ENCODE measurements at places on chromosomes 12 and 14.

DNA sequence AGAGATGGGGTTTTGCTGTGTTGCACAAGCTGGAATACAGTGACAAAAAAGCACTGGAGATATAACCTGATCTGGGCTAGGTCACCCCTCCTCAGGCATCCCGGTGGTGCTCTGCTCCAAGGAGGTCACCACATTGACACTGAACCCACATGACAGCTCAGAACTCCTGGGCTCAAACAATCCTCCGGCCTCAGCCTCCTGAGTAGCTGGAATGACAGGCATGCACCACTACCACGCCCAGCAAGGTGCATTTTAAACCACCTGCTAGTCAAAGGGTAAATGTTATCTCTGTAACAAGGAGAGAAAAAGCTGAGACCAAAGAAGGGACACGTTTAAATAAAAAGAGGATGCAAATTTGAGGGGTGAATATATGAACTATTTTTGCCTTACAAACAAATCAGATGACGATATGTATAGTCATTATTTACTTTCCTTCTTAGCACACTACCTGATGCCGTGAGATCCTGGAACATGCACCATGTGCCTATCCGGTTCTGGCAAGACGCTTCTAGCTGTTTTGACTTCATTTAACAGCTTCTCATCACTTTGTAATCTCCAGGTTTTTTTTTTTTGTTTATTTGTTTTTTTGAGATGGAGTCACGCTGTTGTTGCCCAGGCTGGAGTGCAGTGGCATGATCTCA is 135.1 kb downstream of the PPM1H start:
- DNase-seq, result no peak

- DNase-seq, result no peak
Observed at GRCh38 chr14:50109342-50109741, 7.0 kb downstream of the VCPKMT start.

DNA sequence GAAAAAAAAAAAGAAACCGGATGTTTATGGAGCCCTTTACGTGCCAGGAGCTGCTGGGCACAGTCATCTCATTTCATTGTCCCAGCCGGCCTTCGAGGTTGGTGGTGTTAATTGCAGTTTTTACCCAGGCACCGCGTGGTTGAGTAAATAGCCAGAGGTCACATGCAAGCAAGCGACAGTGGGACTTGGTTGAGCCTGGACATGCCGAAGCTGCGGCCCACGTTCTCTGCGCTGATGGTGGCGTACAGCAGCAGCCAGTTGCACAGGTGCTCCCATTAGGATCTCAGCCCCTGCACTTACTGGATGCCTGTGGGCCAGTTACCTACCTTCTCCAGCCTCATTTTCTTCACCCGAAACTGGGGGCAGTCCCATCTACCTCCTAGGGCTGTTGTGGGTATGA is 54.0 kb downstream of the TSPAN9 start:
- no peak for DNase-seq

DNA sequence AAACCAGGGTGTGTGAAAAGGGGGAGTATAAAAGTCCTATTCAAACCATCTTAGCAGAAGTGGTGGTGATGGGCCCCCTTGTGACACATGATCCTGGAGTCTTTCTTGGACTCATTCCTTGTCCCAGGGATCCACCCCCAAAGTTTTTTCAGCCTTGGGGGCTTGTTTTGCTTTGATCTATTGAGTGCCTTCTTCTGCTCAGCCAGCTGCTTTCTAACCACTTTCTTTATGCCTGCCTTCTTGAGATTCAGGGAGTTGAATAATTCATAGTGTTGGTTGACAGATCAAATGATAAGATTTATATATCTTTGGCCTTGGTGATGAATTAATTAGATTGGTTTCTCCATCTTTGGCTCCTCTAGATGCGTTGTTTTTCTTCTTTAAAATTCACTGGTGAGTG is 926.7 kb downstream of the DIO2 start:
- DNase-seq, result no peak

DNA sequence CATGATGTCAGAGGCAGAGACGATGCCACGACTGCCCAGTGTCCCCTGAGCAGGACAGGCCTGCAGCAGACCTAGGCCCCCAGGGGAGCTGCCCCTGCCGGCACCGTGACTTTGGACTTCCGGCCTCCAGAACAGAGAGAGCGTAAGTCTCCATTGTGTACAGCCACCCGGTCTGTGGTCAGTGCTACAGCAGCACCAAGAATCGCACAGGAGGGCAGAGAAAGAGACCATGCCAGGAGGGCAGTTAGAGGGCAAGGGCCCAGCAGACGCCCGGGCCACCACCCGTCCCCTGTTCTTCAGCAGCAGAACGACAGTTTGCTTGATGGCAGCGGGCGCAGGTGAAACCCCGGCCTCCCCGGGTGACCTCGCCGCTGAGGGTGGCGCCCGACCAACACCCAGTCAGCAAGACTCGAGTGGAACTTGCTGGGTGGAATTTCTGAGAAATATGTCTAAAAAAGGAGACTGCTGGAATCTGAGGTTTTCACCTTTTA is 19.7 kb downstream of the GALNT9 start:
- no peak for DNase-seq

DNA sequence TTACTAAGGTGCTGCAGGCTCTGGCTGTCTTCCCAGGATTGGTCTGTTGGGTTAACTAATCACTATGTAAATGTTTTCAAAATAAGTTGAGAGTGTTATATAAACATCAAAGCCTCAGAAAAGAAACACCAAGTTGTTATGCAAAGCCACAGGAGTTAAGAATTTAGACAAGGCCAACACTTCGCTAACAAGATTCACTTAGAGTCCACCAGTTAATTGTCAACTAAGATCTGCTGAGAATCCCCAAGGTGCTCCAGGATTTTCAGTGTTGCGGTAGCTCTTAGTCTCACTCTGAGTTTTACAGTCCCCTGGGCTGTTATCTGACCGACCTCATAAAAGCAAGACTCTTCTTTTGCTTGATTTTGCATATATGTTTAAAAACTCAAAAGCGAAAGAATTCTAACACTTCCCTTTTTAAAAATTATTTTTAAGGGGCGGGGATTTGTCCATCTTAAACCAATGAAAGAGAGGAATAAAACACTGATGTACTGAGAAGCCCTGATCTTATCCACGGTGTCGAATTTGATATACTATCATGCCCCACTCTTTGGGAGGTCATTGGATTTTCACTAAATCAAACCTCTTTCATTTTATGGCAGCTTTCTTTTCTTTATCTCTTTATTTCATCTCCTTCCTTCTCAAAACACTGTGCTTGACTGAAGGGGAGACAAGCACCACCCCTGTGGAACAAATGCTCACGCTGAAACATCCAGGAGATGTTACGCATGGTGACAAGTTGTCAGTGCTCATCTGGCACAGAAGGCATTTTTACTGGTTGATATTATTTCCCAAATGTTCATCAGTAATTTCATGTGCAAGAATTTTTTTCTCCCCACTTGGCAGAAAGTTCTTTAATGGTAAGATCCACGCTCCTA is 7.0 kb downstream of the NIN start:
- DNase-seq, result no peak

- no peak for DNase-seq
Observed at GRCh38 chr12:95646781-95647190, 95.5 kb upstream of the USP44 start.

GRCh38 chr12:29398495-29398894 is 17.5 kb upstream of the ERGIC2 start:
- DNase-seq, result no peak

DNA sequence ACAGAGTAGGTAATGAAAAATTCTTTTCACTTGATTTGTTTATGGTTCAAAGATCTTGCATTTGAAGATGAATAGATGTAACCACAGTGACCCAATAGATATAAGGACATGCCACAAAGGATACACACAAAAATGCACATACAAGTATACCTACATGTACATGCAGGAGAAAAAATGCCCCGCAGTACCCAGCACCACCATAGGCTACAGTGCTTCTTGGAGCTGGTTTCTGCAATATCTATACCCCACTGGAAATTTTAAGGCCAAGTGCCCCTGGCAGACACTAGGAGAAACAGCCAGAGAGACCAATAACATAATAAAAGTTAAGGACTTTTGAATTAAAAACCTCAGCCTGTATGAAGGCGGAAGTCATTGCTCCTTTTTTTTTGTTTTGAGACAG is 12.1 kb upstream of the STAC3 start:
- DNase-seq, result no peak

GRCh38 chr12:50201987-50202521 is 34.9 kb upstream of the CERS5 start:
- DNase-seq, result no peak

- DNase-seq, result no peak
Observed at GRCh38 chr14:89425931-89426330, 8.9 kb upstream of the FOXN3 start.

- DNase-seq, result no peak
Observed at GRCh38 chr12:96400631-96401075, 414 bp upstream of the CDK17 start.

GRCh38 chr14:54350203-54350602 is 46.6 kb upstream of the CDKN3 start:
- DNase-seq, result no peak

GRCh38 chr12:2650261-2651067 is 144.3 kb upstream of the FKBP4 start:
- DNase-seq, result no peak

GRCh38 chr12:68932128-68932960 is 627 bp downstream of the CPM start:
- no peak for DNase-seq

GRCh38 chr14:89350152-89350551 is 66.9 kb downstream of the FOXN3 start:
- DNase-seq, result no peak

DNA sequence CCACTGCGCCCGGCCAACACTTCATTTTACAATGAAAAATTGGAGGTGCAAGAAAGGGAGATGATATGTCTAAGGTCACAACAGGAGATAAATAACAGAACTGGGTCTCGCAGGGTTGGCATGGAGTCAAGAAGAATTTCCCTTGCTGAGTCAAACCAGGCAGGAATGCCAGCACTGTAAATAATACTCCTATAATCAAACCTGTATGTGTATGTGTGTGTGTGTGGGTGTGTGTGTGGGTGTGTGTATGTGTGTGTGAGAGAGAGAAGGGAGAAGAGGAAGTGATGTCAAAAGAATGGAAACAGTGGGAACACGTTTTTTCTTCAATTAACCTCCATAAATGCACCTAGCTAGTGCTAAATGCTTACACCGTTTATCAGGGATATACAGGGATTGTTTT is 70.4 kb downstream of the TMEM116 start:
- DNase-seq, result no peak

GRCh38 chr12:126093908-126094307 is 1028.7 kb downstream of the AACS start:
- no peak for DNase-seq
